ENCODE measurements at places on chromosomes 3 and 15. TPM values are rescaled to one million over a fixed set of nuclear protein-coding genes. Genes with fewer than 3 reads are reported as not detected.

DNA sequence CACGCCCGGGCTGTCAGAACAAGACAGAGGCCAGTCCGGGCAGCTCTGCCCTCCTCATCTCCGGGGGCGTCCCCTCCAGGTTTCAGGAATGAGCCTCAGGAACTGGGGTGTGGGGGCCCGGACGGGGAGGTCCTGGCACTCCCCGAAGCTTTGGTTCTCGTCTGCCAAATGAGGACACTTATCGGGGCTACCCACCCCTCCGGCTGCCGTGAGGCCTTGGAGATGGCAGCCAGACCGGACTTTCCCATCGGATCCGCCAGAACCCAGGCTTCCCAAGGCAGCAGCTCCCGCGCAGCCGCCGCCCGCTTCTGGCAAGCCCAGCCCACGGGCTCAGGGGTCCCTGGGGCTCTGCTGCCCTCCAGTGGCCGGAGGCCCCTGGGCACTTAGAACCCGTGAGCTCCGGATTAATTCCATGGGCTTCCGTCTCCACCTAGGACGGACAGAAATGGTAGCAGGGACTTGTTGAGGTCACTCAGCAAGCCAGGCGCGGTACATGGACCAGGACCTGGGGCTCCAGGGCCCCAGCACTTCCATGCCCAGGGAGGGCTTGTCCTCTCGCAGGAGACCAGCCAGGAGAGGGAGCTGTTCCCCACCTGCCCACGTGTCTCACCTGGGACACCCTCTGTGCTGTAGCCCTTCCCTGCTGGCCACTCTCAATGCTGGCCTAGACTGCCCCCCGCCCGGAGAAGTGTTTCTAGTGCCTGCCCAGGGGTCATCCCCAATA is 89.4 kb downstream of the LINGO1 start:
- peak; percentile 73 for DNase-seq

Gene PRR20G
- not detected for total RNA-seq

Gene MLF1
- 26.7 TPM for total RNA-seq

DNA sequence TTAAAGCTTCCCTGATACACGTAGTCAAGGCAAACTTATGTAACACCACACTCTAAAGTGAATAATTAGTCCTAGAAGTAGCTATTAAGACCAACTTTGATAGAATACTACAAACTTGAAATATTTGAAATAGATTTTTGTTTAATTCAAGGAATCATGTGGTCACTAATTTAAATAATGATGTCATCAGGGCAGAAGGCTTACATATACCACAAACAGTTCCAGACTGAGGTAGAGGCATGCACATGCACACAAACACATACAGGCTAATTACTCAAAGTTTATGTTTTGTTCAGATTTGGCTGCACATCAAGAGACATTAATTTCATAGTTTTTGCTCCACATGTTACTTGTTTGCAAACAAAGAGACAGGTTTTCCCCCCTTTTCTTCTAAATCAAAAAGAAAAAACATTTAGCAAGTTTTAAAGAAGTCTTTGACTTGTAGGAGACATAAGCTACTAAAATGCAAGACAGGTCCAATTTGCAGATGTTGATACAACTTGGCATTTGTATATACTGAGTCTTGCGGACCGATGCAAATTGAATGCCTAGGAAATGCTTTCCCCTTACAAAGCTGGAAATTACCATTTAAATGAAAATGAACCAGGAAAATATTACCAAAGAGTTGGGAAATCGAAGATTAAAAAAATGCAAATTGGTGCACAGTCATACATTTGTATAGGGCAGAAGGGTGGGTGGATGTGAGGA is 594.8 kb downstream of the MAGI1 start:
- no peak for DNase-seq

DNA sequence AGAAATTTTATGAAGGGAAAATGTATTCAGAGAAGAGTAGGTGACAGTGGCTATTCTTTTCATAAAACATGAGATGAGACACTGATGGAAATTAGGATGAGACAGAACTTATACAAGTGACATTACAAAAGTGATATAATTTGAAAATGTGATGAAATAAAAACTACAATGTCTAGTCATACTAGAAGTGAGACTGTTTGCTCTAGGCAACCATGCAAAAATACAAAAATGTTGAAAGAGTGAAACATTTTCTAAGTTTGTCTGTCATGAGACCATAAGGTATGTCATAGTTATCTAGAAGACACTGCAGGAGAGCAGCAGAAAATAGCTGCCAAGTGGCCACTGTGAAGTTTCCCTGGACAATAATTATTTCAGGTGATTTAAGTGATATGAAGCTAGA is 459.5 kb downstream of the DIPK2A start:
- DNase-seq: no peak

Gene LEKR1
- total RNA-seq: 0.29 TPM
